ENCODE measurements at places on chromosomes 3 and 15.

- no peak for DNase-seq
Observed at GRCh38 chr3:115418583-115418982, 204.7 kb upstream of the GAP43 start.

DNA sequence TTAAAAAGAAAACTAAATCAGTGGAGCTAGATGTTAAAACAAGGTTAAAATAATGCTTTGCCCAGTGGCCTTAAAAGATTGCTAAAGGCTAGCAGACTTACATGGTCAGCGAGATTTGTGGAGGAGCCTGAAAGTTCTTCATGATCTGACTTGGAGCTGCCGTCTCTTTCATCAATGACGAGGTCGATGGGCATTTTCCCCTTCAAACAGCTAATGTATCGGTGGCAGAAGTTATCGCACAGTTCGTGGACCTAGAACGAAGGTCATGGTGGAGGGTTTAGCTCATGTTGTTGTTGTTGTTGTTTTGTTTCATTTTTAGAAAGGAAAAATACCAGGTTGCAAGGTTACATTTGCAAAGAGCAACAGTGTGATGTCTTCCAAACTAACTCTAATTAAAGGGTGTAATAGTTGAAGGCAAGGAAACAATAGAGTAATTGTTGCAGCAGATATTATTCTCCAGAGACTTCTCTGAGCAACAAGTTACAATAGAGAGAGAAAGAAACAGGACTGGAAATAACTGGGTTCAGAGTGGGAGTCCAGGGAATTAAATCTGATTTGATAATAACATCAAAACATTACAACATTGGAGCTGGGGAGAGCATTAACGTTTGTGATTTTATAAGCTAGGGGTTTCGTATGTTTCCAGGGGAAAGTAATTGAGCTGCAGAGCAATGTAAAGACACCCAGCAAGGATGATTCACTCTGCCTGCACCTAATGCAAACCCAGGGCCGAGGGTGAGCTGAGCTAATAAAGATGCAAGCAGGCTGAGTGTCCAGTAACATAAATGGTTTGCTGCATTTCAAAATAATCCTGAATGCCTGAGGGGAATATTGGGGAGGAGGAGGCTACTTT, 6.6 kb downstream of the MEIS2 start:
- DNase-seq: no peak

GRCh38 chr15:62066663-62067447, at the start of gene C2CD4A:
Gene C2CD4A (plus strand): TSS chr15:62066977. CDS start chr15:62067614, 637 bp downstream.
- DNase-seq: peak; percentile 89

GRCh38 chr3:52879090-52879489, 18.3 kb downstream of the STIMATE start:
- DNase-seq: peak; percentile 30

DNA sequence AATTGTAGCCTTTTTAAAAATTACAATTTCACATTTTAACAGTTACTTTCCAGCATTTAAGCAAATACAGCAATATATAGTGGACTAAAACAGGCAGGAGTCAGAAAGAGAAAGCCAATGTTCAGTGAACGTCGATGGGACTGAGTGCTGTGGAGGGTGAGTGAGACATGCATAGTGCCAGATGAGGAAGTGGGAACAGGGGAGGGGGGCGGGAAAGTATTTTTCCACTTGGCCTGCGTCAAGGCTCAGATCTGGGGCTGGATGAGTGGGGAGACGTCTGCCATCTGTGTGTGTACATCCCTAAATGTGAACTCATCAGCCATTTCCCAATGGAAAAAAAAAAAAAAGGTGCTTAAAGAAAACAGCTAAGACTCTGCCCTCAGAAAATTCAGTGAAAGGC, 19.2 kb upstream of the RAD18 start:
- no peak for DNase-seq

- DNase-seq: peak; percentile 51
Observed at GRCh38 chr3:48276911-48277641, 36.2 kb downstream of the ZNF589 start.

DNA sequence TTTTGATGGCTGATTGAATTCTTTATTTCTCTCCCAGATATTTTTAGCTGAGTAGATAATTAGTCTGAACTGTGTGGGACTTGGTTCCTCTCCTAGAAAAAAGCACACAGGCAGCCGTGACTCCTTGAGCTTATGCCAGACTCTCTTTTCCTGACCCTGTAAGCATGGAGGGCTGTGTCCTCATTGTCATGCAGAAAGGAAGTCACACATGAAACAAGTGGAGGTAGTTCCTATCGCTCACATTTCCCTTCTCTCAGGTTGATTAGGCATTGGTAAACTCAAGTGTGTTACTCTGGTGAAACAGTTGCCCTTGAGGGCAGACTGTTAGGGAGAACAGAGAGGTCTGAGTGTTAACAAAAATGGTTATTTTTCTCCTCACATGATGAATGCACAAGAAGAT, 6.3 kb upstream of the RTP4 start:
- peak; percentile 41 for DNase-seq

DNA sequence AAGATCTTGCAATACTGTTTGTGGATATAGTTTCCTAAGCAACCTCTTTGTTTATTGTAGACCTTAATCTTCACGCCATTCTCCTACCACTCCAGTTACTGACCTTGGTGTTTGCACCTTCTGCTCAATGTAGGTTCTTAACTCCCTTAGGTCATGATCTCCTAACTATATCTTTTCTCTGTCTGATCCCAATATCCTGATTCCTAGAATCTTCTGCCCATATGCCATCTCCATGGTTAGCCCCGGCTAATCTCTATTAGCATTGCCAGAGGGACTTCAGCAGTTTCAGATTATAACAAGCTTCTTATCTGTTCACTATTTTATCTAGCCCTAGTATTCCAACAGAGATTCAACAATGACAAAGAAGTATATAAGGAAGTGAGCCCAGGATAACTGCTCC, 64.9 kb downstream of the IMPG2 start:
- no peak for DNase-seq

GRCh38 chr3:30511524-30512251, 94.7 kb upstream of the TGFBR2 start:
- DNase-seq: no peak

DNA sequence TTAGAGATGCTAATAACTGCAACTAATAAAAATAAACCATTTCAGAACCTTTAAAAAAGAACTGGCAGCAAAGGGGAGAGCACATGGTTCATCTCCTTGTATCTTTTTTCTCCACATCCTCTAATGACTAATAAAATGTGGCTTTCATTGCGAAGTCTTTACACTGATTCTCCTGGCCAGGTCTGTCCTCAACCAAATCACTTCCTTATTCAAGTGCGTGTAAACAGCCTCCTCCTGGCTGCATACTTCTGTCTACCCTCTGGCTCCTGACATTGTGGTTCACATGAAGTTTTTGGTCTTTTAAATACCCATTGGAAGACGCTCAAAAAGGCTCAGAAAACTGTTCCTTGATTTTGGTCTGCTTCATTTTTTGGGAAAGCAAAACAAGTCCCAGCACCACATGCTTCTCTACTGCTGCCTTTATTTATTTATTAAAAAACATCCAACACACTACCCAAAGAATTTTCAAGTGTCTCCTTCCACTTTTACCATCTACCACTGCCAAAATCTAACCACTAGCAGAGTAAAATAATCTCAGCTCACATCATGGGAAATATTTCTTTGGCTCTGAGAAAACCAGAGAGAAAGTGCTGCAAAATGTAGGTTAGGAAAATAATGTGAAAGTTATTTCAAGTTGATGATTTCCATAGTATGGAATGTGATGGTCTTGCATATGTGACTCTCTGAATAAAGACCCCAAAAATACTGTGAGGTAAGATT, 85.1 kb downstream of the EFL1 start:
- no peak for DNase-seq

DNA sequence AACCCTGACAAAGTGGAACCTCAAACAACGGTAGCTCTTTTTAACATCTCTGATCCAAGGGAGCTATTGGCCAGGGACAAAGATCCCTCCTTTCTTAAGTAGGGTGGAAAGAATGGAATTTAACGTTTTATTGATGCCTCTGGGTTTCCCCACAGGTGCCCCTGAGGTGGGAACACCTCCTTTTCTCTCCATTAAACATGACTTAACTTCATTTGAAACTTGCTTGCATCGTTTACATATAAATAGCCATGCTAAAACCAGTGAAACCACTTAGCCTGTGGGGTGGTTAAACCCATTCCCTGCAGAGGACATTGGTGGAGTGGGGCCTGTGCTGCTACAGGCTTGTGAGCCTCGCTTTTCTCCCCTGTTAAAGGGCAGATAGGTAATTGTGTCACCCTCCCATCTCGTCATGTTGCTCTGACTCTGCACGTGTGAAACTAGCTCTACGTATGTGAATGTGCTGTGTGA, 9.7 kb downstream of the CGNL1 start:
- peak; percentile 72 for DNase-seq

DNA sequence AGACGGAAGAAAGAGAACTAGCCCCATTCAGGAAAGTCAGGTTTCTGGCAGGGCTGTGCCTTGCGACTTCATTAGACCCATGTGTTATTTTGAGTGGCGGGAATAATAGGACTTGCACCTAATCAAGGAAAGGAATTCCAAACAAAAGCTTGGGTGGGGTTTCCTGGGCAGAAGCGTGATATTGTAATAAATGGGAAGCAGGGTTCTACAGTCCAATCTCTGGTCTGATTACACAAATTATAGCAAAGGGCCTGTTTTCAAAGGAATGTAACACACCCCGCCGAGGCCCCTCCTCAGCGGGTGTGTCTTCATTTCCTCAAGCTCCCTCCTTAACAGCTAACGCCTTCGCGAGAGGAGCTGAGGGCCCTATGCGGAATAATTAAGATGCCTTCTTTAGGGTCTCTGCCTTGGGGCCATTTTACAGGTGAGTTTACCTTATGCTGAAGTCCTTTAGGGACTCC, 396.0 kb upstream of the C2CD4B start:
- peak; percentile 86 for DNase-seq

- DNase-seq: peak; percentile 52
Observed at GRCh38 chr3:9765865-9766264, 3.9 kb downstream of the CAMK1 start.

DNA sequence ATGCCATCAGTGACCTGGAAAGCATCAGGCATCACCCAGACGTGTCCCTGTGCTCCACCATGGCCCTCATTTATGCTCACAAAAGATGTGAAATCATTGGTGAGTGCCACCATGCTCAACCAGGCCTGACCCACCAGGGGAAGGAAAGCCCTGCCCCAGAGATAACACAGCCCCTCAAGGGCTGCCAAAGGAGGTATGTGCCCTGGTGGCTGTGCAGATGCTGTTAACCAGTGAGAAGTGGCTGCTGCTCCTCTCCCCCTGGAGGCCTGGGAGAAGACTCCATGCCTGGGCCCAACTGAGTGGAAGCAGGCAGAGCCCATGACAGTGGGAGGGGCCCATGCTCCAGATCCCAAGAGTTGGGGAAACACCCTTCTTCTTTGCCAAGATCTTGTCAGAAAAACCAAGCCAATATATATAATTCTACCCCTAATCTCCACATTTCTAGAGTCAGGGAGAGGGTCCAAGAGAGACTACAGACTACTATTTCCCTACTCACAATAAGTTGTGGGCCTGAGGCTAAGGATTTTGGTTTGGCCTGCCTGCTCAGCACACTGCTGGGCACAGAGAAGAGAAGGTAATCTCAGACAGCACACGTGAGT, 2.7 kb downstream of the TTC21A start:
- peak; percentile 17 for DNase-seq

DNA sequence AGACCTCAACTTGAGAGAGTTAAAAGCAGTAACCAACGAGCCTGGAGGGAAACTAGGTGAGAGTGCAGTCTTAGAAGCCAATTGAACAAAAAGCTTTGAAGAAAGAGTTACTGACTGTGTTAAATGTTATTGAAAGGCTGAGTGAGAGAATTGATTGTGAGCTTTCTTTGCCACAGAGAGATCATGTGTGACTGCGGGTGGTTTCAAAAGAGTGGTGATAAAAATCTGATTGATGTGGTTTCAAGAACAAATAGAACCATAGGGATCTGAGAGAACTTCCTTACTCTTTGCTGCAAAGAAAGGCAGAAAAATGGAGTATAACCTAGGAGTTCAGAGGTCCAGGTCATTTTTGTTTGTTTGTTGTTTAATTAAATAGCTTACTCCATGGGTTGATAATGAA, 759.9 kb upstream of the ALCAM start:
- DNase-seq: no peak

GRCh38 chr3:126755866-126756265, 51.8 kb downstream of the CHCHD6 start:
- no peak for DNase-seq

DNA sequence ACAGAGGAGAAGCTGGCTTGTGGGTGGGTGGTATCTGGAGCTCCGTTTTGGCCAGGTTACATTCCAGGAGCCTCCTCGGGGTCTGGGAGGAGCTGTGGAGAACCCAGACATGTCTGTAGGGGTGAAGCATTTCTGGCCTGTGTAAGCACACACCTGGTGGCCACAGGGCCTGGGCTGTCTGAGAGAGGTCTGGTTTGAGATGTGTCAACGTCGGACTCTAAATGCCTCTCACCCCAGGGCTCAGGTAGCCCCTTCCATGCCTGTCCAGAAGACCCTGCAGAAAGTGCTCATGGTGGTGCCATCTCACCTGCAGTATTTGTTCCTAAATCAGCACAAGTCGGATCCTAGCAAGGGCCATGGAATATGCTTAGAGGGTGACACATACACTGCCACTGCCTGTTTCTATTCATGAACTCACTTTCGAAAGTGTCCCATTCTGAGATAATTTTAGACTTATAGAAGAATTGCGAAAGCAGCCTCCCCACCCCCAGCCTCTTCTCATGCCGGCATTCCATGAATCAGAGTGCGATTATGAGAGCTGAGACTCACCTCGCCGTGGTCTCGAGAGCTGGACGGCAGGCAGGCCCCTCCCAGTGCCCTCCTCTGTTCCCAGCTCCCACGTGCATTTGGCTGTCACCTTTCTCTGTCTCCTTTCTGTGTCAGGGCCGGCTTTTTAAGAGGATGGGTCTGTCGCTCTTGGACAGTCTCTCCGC, 63.7 kb downstream of the KLF15 start:
- DNase-seq: no peak

GRCh38 chr3:150972366-150973071, at the start of gene CLRN1:
Gene CLRN1 (minus strand): TSS chr3:150972727. CDS start chr3:150972708, 19 bp downstream.
- DNase-seq: peak; percentile 23

GRCh38 chr3:1079662-1080061, 13.2 kb upstream of the CNTN6 start:
- no peak for DNase-seq

- DNase-seq: no peak
Observed at GRCh38 chr3:153967260-153967659, 153.9 kb upstream of the ARHGEF26 start.

DNA sequence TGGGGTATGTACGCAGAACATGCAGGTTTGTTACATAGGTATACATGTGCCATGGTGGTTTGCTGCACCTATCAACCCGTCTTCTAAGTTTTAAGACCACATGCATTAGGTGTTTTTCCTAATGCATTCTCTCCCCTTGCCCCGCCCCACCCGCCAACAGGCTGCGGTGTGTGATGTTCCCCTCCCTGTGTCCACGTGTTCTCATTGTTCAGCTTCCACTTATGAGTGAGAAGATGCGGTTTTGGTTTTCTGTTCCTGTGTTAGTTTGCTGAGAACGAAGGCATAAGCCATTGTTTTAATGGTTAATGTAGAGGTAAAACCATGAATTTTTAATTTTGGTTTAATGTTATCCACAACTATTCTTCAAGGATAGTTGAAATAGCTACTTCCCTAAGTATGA, 346.8 kb upstream of the EPHA6 start:
- DNase-seq: no peak

GRCh38 chr3:34056951-34057390, 258.5 kb downstream of the PDCD6IP start:
- DNase-seq: no peak

GRCh38 chr3:71294919-71295318, 288.6 kb downstream of the FOXP1 start:
- no peak for DNase-seq
